ENCODE measurements at places on chromosomes 7 and 10.

GRCh38 chr7:8226501-8226900 lies 35.5 kb downstream of the ICA1 start:
- DNase-seq: no peak

DNA sequence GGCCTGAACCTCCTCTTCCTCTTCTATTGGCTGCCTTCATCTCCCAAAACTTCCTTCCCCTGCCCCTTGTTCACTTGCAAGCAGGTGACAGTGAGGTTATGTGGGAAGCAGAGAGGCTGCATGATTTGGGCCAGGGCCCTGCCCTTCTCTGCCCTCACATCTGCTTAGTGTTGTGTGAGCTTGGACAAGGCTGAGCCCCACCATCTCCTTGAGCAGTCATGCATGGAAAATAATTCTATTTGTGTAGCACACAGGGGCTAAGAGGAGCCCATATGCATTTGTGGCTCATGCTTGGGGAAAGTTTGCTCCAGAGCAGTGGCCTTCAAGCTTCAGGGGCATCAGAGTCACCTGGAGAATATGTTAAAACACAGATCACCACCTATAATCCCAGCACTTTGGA lies 26.8 kb upstream of the AQP1 start:
- DNase-seq: no peak

DNA sequence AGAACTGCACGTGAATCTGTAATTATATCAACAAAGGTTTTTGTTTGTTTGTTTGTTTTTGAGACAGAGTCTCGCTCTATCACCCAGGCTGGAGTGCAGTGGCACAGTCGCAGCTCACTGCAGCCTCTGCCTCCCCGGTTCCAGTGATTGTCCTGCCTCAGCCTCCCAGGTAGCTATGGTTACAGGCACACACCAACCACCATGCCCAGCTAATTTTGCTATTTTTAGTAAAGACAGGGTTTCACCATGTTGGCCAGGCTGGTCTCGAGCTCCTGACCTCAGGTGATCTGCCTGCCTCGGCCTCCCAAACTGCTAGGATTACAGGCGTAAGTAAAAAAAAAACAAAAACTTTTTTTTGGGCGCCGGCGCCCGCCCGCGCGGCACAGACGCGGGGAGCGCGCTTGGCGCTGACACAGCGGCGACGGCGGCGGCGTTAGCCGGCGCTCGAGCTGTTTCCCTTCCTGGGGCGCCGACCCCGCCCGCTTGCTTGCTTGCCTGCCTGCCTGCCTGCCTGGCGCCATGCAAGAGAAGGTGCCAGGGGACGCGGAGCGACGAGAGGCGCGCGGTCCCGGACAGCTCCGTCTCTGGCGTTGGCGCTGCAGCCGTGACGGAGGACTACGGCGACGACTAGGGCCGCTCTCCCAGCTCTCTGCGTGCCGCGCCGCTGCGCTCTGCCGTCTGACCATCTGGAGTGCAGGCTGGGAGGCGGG lies 171.4 kb upstream of the NUPR2 start:
- peak; percentile 35 for DNase-seq

DNA sequence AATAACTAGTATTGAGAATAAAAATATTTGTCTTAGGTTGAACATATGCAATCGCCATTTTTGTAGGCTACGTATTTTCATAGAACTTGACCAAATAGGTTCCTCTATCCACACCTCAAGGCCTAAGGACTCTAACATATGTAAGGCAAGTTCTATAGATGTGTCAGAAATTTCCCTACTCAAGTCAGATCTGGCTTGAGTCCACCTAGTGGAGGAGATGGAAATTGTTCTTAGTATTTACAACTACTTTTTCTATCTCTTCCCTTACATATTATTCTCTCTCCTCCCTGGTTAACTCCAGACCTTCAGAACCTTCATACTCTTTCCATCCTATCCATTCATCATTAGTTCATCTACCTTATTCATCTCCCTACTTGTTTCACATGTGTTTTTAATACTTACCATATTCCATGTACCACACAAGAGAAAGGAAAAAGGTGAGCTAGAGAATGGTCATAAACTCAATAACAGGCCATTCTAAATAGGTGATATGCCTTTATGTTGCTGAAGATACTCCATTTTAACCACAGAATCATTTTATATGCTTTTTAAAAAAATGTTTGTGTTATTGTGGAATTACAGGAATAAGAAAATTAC lies 174.5 kb upstream of the HDAC9 start:
- DNase-seq: no peak

- DNase-seq: no peak
These were observed 11.3 kb upstream of the DRGX start for GRCh38 chr10:49407151-49407550.

GRCh38 chr10:93821051-93821772 lies 63.5 kb downstream of the LGI1 start:
- DNase-seq: no peak

DNA sequence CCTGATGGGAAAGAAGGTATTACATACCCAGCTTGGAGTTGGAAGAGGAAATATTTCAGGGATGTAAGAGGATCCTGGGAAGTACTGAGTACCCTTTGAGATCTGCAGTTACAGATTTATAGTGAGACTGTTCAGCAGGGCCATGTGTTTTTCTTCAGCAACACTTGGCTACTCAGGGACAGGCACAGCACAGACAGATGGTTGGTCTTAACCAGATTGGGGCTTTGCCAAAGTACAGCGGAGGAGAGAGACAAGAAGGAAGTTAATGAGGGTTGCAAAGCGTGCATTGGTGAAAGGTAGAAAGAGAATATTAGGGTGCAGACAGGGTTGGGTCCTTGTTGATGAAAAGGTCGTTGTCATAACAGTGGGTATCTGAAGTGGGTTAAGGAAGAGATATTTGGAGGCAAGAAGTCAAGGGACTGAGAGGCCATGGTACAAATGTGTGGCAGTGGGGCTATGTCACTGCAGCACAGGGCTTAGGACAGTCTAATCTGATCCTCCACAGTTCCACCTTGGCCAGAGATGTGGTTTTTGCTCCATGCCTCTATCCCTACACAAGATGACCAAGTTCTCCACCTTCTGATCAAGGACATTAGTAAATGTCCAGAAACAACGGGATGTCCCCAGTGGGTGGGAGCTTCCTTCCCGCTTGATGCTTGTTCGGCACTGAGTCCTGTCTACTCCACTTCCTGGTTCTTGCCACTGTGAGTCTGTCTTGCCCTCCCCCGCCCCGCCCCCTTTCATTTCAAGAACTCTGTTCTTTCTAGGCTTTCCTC lies 18.9 kb upstream of the DNAJC1 start:
- no peak for DNase-seq

DNA sequence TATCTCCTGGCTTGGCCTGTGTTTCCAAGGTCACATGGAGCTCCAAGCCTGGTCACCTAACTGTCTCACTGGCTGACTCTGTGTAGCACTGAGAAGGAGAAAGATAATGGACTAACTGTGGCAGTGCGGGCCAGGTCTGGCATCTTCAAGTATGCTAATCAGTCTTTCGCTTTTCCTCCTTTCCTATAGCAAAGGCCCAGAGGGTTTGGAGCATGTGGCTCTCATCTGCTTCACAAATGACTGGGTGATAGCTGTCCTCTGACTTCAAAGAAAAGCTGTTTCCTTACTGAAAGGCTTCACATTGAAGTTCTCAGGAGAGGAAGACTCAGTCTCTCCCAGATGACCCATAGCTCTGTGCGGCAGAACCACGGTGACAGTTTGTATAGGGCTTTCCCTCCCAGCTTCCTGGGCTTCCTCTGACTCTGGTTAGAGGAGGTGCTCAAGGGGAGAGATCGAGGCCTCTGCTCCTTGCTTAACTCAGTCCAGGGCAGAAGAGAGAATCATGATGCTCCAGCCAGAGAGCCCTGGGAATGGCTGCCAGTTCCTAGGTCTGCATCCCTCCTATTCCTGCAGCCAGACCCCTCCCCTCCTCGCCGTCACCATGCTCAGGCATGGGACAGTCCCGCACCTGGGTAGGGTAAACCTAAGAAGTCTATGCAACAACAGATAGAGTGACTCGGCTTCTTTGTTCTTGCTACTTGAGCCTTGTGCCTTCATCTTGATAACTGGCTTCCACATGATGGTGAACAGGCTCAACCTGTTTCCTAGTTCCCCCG lies 72.3 kb downstream of the CCDC71L start:
- DNase-seq: no peak

GRCh38 chr7:55965100-55965470 lies 700 bp downstream of the NIPSNAP2 start:
- no peak for DNase-seq

GRCh38 chr7:106659166-106659962 lies 1.6 kb downstream of the CCDC71L start:
- no peak for DNase-seq

DNA sequence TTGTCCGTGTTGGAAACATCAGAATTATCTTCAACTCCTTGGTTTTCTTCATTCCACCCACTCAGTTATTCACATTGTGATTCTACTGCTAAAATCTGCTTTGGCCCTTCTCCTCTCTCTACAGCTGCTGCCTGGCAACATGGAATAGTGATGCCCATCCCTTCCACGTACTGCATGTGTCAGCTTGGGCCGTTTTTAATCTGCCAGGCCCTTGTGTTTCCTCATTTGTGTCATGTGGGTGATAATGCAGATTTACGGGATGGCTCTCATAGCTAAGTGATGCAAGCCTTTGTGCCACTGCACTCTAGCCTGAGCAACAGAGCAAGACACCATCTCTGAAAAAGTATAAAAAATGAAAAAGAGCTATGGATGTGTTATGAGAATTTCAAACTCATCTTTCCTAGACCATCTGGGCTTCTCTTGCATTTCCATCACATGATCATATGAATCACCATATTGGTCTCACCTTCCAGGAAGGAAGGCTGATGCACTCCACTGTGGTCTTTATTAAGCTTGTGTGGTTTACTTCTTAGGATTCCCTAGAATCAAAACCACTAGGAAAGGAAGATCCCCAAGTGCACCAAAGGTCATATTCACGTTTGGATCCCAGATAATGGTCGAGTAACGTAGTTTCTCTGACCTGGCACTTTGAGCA lies 20.6 kb upstream of the CELF2 start:
- no peak for DNase-seq

- DNase-seq: peak; percentile 67
These were observed 788 bp upstream of the CACNA2D1 start for GRCh38 chr7:82444220-82444909.

- no peak for DNase-seq
These were observed 96.4 kb downstream of the RSU1 start for GRCh38 chr10:16720812-16721211.

DNA sequence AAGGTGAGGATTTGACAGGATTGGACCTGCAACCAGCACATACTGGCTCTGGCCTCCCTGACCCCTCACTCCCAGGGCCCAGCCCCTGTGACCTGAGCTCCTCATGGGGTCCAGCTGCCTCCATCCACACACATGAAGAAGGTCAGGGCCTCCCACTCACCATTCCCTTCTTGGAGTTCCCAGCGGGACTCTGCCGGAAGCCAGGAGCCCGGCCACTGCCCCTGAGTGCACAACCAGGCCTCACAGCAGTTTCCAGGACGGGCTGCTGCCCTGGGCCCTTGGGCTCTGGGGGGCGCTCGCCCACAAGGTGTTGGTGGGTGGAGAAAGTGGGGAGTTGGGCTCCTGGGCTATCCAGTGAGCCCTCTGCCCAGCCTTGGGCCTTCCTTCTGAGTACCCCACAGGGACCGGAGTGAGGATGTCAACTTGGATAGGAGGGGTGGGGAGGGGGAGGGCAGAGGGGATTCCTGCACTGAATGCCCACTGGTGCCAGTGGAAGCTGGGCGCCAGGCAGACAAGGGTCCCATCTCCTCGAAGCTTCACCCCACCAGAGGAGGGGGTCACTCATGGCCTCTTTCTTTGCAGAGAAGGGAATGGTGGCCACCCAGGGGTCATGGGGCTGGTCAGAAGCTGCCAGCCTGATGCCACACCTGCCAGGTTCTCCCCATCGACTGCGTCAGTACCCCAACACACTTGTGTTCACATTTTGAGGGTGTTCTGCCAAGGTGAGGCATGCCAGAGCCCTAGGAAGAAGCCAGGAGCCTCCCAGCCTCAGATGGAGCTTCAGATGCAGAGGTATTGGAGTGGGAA lies 115.3 kb downstream of the PTPN20 start:
- no peak for DNase-seq

DNA sequence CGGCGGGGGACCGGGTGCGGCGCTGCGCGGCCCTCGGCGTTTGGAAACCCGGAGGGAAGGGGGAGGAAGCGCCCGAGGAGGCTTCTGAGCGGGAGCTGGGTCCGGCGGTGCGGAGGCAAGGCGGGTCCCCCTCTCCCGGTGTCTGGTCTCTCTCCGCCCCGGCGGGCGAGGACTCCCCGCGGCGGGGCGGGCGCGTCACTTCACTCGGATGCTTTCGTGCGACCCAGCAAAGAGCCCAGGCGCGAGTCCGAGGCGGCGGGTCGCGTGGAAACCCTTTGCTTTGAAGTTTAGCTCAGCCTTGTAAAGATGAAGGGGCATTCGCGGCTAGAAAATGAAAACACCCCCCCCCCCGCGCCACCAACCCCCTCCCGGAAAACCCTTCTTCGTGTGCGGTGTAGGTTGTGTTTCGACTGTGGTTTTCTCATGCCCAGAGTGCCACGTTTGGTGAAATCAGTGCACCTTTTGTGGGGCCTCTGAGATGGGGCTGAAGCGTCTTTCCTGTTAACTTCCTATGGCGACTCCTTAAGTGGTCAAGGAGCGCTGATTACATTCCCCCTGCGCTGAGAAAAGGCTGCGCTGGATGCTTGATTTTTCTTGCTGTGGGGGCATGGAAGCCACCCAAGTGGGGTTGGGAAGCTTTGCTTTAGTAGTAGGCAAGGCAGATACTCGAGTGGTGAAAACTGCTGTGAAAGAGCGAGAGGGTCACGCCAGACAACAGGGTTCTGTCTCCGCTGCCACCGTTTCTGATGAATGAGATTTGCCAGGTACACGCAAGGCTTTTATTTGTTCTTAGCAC lies 876 bp downstream of the GNAI1 start:
- peak; percentile 60 for DNase-seq

GRCh38 chr7:142913051-142913450 lies 20.5 kb downstream of the TRPV5 start:
- DNase-seq: no peak

- no peak for DNase-seq
These were observed 80.0 kb upstream of the UNC5B start for GRCh38 chr10:71132321-71132810.

DNA sequence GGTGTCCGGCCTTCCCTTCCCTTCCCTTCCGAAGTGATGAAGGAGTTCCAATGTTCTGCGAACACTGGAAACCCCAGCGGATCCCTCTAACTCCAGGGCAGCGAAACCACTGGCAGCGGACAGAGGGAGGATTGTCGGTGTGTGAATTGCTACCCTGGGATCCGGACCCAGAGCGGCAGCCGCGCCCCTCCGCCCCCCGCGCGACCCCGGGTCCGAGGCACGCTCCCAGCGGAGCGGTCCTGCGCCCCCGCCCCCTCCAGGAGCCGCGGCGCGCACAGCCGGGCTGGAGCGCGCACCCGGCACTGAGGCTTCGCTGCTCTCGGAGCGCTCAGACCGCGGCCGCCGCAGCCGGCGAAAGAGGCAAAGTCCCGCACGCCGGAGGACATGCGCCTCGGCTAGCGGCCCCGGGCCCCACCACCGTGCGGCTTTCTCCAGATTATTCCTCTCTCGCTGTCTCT lies at the start of gene PTPRZ1:
PTPRZ1 (plus strand) TSS at position 331 of the 458 bp plus-strand sequence. CDS start 339 bp downstream, outside the sequence.
- peak; percentile 7 for DNase-seq

DNA sequence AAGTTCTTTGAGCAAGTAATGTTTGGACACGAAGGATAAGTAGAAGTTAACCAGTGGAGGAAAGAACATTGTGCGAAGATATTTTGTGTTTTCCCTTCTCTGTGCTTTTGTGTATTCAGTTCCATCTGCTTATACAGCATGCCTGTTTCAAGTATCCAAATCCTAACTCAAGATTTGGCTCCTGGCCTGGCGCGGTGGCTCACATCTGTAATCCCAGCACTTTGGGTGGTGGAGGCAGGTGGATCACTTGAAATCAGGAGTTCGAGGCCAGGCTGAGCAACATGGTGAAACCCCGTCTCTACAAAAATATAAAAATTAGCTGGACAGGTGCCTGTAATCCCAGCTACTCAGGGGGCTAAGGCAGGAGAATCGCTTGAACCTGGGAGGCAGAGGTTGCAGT lies 40.8 kb upstream of the TPST1 start:
- no peak for DNase-seq

All from nucleus accumbens (tissue), 56 donors.